Astrocyte of the cerebellum (primary cell): ENCODE measurements at places on chromosomes 16 and 17.

GRCh38 chr16:56600398-56600999 lies 7.9 kb upstream of the MT2A start:
- DNase-seq = no peak

DNA sequence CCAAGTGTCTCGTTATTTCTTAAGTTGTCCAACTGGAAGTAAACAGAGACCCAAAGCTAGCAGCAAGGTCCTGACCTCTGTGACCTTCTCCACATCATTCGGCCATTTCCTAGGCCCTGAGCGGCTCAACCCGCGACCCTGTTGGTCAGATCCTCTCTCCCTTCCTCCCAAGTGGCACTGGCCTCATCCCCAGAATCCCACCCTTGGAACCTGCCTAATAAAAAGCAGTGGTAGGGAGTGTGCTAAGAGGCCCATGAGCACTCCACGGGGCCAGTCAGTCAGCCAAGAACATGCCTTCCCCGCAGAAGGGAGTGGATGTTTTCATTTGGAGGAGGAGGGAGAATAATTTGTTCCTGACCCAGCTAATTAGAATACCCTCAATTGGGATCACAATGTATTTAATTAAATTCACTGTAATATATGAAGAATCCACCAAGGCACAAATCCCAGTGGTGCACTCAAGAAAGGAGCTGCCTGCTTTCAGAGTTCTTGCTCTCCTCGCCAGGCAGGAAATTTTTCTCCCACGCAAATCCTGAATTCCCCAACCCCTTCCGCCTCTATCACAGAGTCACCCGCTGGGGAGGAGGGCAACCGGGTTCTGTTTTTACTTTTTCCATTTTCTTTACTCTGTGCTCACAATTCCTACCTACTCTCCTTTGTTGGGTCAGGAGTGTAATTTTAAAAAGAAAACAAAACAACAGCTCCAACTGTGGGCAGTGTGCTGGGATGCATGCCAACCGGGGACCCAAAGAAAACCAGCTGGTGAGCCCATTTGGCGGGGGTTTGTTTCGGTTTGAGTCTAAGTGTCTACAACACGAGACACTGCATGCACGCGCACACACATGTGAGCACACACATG lies 153.4 kb downstream of the ZFHX3 start:
- no peak for DNase-seq

DNA sequence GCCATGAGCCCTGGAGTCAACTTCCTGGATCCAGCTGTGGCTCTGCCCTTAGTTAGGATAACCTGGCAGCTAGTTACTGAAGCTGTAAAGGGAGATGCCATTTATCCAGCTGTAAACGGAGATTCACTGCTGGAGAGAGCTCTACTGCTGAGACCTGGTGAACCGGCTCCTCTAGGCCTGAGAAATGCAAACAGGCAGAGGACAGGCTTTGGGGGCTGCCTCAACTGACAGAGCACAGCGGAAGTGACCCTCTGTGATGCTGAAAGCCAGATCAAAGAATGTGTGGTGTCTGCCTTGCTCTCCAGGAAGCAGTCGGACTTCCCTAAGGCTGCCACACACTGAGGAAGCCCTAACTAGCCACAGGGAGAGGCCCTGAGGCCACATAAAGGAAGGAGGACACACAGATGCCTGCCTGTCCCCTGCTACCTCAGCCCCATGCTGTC lies 21.9 kb upstream of the GPRC5C start:
- DNase-seq = no peak

- no peak for DNase-seq
These were observed 101.3 kb downstream of the ZFHX3 start for GRCh38 chr16:72946474-72947194.

GRCh38 chr17:27049104-27049784 lies 244.7 kb upstream of the WSB1 start:
- DNase-seq = no peak

- DNase-seq = no peak
These were observed 32.5 kb upstream of the ENDOV start for GRCh38 chr17:80382446-80382845.

- no peak for DNase-seq
These were observed 481 bp downstream of the HEXIM2 start for GRCh38 chr17:45162025-45162687.

DNA sequence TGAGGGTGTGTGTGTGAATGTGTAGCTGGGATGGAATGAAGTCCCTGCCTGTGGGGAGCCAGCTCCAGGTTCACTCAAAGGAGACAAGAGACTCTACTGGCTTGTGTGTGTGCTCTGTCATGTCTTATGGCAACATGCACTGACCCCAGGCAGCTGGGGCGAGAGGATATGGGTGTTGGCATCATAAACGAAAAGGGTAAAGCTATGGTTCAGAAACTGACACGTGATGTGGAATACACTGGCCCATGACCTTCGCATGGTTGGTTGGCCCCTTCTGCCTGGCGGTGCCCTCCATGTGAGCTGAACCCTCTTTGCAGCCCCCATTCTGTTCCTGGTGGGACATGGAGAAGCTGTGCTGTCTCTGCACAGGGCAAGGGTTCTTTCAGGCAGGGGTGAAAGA lies 21.9 kb downstream of the ZNF750 start:
- DNase-seq = no peak

DNA sequence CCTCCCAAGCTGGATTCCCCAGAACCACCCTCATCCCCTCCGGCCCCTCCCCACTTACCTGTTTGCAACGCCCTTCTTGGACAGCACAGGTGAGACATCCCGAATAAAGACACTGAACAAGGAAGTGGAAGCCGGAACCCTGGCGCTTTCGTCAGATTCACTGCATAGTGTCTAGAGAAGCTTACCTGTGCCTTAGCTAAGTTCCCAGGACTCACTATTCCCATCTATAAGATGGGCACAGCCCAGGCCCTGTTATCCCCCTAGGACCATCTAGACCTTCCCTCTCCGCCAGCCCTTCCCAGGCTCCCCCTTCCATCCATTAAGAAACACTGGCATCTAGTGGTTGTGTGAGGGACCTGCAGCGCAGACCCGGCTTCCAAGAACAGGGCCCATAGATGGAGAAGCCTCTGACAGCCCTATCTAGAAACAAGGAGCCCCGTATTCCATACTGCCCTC lies 26.9 kb upstream of the RPL38 start:
- DNase-seq = peak; percentile 34

GRCh38 chr16:64638766-64639165 lies 483.1 kb downstream of the CDH11 start:
- no peak for DNase-seq

- DNase-seq = no peak
These were observed 5.2 kb downstream of the KCNG4 start for GRCh38 chr16:84234321-84235241.

DNA sequence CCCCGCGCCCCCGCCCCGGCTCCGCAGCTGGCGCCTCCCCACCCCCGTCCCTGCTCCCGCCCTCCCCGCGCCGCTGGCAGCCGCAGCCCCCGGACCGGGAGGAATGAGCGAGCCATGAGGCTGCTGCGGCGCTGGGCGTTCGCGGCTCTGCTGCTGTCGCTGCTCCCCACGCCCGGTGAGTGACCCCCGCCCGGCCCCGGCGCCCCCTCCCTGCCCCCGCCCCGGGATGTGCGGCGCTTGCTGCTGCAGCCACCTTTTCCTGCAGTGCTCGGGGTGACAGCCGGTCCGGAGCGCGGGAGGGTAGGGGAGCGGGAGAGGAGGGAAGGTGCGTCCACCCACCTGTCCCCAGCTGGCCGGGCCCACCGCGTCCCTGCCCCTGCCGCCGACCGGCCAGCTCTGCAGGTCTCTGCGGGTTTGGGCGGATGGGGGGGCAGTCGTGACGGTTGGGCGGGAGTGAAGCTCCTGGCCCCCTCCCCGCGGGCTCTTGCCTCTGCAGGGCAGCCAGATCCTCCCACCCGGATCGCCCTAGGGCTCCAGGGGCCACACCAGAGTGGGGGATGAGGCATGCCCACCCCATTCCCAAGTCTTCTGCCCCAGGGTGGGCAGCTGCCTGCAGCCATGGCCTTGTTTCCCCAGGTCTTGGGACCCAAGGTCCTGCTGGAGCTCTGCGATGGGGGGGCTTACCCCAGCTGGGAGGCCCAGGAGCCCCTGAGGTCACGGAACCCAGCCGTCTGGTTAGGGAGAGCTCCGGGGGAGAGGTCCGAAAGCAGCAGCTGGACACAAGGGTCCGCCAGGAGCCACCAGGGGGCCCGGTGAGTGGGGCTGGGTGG lies 513 bp downstream of the ADAM11 start:
- DNase-seq = no peak

DNA sequence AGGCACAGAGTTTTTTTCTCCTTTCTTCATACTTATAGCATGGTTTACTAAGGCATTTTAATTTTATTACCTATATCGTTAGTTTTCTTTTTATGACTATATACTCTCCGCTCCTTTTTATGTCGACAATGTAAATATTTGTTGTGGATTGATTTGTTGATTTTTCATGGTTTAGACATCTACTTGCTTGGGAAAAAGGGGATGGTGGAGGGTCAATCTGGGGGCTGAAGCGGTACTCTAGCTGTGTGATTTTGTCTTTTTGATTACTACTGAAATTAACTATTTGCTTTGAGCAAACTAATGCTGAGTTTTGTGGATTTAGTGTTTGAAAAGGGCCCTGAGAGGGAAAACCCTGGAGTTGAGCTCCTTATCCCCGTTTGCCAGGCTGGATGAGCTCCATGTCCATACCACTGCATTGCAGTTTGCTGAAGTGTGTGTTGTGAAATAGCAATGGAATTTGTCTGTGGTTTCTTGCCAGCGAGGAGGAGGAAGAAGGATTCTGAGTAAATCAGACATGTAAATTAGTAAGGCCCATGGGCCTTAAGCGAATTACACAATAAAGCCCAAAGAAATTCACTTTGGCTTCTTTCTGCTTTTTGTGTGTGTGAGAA lies 72.0 kb downstream of the FTO start:
- DNase-seq = peak; percentile 79

DNA sequence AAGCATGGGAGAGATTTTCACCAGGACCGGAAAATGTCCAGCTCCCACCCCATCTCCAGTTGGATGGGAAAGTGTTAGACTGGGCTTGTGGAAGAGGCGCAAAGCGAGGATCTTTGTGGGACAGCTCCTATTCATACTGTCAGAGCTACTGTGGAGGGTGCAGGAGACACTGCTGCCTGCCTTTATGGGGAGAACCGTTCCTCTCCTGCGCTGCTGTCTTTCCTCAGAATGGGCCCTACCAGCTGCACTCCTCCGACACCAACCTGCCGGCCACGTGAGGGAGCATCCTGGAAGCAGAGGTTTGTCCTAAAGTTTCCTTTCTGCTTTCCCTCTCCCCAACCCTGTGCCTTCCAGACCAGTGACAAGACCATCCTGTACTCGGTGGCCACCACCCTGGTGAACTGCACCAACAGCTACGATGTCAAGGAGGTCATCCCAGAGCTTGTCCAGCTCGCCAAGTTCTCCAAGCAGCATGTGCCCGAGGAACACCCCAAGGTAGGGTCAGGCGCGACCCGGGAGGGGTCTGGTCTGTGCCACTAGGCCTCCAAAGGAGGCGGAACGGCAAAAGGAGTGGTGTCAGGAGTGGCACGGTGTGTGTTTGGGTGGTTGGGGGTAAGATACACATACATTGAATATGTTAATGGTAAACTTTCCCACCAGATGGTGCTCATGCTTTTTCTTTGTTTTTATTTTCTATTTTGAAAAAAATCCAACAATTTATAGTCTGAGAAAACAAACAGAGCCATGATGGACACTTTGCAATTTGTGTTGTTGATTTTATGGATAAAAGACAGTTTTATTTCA lies 23.0 kb downstream of the SLC35G3 start:
- DNase-seq = no peak

GRCh38 chr17:81090361-81091136 lies 55.6 kb downstream of the BAIAP2 start:
- DNase-seq = no peak

- no peak for DNase-seq
These were observed 27.5 kb downstream of the CEP295NL start for GRCh38 chr17:78875363-78876093.

DNA sequence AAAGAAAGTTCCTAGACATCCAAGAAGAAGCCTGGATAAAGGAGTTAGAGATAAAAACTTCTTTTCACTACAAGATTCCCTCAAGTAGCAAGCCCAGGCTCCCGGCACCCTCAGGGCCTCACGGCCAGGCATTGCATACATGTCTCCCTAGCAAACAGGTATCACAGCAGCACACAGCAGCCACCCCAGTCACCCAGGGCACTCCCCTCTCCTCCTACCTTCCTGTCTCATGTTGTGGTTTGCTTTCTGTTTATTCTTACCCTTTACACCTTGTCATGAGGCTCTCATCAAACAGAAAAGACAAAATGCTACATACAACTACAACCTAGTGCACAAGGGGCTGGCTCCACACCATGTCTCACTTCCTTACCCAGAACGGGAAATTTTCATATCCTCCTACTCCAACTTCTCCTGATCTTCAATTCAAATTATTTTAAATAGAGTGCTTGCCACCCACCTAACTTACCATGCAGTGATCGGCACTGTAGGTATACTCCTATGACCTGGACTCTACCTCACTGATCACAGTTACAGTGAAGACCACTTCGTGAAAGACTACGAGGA lies 42.7 kb downstream of the XPO6 start:
- DNase-seq = no peak
